ENCODE measurements at places on chromosomes 7 and 10.

GRCh38 chr7:96949766-96950165, 55.6 kb upstream of the DLX6 start:
- no peak for DNase-seq

- no peak for DNase-seq
Measured at GRCh38 chr7:148253629-148254028, 336.9 kb upstream of the C7orf33 start.

GRCh38 chr10:69745698-69746097, 56.0 kb upstream of the COL13A1 start:
- no peak for DNase-seq

DNA sequence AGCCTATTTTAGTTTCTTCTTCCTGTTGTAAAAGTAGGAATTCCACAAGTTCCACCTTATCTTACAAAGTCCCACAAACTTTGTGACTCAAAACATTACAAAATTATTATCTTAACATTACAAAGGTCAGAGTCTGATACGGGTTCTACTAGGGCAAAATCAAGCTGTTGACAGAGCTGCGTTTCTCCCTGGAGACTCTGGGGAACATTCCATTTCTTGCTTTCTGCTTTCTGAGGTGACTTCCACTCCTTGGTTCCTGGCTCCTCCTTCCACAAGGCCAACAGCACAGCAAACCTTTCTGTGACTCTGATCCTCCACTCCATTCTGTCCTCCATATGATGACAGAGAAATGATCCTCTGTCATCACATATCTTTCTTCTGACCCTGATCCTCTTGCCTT, 10.6 kb downstream of the OR2F1 start:
- no peak for DNase-seq

DNA sequence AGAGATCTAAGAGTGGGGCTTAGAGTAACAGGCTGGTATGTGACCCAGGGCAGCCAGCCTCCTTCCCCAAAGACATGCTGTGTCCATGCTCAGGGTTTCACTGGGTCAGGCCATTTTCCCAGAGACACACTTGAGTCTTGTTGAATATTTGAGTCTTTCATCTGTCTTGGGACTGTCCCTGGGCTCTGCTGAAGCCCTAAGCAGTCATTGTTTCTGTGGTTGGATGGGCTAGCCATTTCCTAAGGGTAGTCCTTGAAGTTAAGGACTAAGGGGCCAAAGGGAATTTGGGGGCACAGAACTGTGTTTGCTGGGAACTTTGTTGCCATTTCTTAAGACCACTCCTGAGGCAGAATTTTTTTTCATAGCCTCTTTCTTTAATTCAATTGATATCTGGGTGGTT, 98.4 kb upstream of the SAMD8 start:
- no peak for DNase-seq

GRCh38 chr7:110130669-110131068, 960.3 kb upstream of the LRRN3 start:
- DNase-seq, result no peak

- DNase-seq, result peak; percentile 29
Measured at GRCh38 chr7:105837765-105838626, 38.4 kb downstream of the ATXN7L1 start.

DNA sequence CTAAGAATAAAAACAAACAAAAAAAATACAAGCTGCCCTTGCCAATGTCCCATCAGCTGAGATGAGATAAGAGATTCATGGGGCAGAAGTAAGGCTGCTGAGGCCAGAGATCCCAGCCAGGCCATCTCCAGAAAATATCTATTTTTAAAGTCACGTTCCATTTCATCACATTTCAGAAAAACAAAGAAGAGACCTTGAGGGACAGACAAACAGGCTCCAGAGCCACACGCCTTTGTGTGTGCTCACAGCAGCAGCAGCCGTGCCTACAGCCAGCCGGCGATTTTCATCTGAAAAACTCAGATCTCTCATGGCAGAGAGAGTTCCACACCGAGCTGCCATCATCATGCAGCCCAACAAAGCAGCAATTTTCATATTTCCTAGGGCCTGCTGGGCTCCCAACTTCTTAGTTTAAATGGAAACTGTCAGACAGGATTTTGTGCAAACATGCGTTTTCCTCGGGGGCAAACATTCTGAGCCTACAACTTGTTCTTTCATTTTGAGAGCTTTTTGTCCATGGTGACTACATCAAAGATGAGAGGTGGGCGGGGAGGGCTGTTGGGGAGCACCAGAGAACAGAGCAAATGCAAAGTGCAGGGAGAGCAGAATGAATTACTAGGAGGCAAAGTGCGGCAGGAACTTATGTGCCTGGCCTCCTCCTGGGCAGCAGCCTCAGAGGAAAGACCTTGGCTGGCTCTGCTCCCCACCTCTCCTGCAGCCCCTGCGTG, 38.8 kb downstream of the DLG5 start:
- DNase-seq, result no peak

DNA sequence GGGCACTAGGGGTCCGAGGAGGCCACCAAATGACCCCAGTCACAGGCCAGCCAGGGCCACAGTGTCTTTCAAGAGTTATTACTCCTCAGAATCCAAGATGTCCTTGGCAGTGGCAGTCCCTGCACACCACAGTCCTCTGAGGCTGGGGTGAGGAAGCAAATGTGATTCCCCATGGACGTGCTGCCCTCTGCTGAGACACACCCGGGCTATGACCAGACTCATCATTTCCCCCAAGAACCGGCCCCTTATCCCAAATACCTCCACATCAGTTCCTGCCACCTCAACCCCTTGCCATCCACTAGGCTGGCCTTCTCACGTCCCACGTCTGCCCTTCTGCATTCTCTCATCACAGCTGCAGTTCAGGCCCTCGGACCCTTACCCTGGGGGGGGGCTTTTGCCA, 5.0 kb downstream of the PRKAG2 start:
- no peak for DNase-seq

- no peak for DNase-seq
Measured at GRCh38 chr10:133316266-133316665, 7.6 kb downstream of the ZNF511 start.

DNA sequence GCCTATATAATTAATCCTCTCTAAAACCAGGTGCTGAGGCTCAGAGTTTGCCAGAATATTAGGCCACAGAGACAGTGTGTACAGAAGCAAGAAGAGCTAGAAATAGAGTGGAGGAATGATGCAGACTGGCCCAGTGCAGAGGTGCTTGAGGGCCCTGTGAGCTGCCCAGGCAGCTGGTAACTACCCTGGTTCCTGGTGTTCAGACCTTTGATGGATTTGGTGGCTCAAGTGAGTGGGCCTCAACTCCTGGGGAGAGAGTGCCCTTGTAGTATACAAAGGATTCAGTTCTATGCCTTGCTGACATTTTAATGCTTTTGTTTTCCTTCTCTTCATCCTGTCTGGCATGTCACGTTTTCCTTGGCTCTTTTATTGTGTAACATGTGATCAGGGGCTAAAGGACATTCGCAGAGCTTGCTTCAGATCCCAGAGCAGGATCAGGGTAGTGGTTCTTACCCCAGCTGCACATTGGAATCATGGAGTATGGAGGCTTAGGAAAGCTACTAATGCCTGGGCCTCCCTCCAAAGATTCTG, 20.0 kb downstream of the LRRC4 start:
- DNase-seq, result no peak

- DNase-seq, result no peak
Measured at GRCh38 chr7:85620936-85621685, 434.3 kb upstream of the SEMA3D start.

- no peak for DNase-seq
Measured at GRCh38 chr7:140646931-140647647, 6.5 kb upstream of the DENND2A start.

DNA sequence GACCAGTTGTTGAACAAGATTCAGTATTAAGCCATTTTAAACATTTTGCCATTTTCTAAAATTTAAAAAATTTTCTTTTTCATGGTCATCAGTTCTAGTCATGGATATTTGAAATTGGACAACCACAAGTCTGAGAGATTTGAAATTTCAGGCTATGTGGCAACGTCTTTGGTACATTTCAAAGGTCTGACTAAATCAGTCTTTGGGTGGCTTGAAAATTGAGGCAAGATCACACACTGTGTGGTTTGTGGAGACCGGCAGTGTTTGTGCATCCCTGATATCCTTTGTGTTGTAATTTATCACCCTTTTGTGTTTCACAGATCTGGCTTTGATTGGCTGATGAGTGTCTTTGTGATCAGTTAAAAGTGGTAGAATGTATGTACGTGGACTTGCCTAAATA, 35.7 kb downstream of the CCAR1 start:
- no peak for DNase-seq

GRCh38 chr7:44306606-44307005, 18.8 kb downstream of the CAMK2B start:
- DNase-seq, result no peak

- no peak for DNase-seq
Measured at GRCh38 chr7:30873207-30873606, 38.4 kb upstream of the AQP1 start.

- no peak for DNase-seq
Measured at GRCh38 chr7:6276911-6277408, 4.5 kb upstream of the CYTH3 start.

GRCh38 chr7:72161534-72161933, 250.6 kb downstream of the CALN1 start:
- DNase-seq, result no peak

DNA sequence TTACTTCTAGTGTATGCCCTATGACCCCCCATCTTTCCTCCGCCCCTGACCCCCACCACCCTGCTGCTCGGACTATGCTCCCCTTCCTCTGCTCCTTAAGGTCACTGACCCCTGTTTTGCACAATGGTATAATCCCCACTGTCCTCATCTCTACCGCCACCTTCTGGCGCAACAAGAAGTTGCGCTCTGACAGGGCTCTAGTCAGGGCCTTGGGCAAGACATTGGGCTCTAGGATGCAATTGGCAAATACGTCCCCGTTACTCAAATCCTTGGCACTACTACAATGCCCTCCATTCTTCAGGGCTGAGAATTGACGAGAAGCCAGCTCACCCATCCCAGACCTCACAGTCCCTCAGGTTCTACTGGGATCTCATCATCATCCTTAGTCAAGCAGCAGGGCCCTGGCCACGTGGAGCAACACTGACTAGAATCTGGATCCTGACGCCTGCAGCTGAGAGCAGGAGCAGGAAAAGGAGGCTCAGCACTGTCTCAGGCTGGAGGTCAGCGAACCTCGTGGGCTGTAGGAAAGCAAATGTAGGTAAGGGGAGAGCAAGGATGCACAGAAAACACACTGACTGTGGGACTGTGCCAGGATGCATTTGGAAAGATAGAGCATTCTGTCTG, 10.6 kb downstream of the LRIT2 start:
- no peak for DNase-seq

DNA sequence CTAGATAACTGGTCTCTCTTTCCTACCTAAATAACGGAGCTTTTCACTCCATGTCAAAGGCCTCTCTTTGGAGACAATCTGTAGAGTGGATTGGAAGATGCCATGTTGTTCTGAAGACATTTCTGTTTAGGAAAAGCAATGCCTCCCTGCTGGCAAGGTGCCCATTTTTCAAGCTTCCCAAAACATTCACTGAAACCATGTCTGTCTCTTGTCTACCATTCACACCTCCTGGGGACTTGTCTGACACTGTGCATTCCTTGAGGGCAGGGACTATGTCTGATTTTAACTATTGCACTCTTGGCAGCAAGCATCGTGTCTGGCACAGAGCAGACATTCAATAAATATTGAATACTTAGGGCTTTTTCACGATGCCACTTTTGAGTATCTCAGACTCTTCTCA, 528.9 kb upstream of the NRP1 start:
- DNase-seq, result no peak

GRCh38 chr10:104300736-104301292, 31.8 kb downstream of the GSTO2 start:
- DNase-seq, result peak; percentile 83

DNA sequence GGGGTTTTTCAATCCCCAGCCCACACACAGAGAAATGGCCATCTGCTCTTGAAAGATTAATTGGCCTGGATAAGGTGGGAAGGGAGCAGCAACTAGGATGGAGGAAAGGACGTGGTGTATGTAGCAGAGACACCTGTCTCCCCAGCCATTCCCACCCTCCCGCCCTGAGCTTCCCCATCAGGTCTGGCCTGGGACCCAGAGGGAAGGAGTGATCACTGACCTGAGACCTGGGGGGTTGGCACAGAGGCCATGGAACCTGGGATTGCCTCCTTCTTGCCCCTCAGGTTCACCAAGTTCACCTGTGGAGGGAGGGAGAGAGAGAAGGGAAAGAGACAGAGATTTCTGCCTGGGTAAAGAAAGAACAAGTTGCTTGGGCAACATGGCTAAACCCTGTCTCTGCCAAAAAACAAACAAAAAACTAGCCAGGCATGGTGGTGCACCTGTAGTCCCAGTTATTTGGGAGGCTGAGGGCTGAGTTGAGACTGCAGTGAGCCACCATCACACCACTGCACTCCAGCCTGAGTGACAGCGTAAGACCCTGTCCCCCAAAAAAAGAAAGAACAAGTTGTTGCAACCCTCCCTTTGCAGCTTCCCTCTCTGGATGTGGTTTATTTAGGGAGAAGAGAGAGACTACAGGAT, 11.3 kb upstream of the TRPV6 start:
- DNase-seq, result no peak

GRCh38 chr10:1132584-1132983, 76.4 kb downstream of the WDR37 start:
- no peak for DNase-seq

GRCh38 chr10:43585981-43586729, 11.7 kb upstream of the ZNF239 start:
- no peak for DNase-seq

- DNase-seq, result peak; percentile 77
Measured at GRCh38 chr10:61662794-61663259, at the start of gene CABCOCO1. Gene CABCOCO1, plus strand, starts transcription at chr10:61662929. Its CDS starts 44 bp downstream, at chr10:61662973.

- no peak for DNase-seq
Measured at GRCh38 chr7:122692769-122693309, 6.1 kb downstream of the RNF133 start.

DNA sequence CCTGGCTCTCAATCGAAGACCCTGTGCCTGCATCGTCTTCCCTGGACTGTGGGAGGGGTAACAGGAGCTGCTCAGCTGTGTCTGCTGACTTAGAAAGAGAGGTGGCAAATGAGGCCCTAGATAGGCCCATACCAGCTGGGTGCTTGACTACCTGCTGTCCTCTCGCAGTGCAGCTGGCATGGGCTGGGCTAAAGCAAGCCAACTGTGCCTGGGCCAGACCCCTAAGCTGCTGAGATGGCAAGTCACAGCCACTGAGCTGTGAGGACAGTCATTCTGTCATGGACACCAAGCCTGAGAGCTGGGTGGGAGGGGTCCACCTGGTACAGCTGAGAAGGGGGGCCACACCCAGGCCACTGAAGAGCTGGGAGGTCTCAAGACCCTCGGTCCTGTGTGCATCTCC, 45.8 kb upstream of the AQP1 start:
- DNase-seq, result peak; percentile 47
